ENCODE measurements at places on chromosomes 7 and 10.

- DNase-seq = no peak
Measured at GRCh38 chr10:88802523-88803285, at the start of gene LIPM. TSS of gene LIPM (plus strand) at chr10:88802730. CDS start at chr10:88802897, 167 bp downstream.

GRCh38 chr7:94907811-94908322, 473 bp downstream of the PPP1R9A start:
- no peak for DNase-seq

DNA sequence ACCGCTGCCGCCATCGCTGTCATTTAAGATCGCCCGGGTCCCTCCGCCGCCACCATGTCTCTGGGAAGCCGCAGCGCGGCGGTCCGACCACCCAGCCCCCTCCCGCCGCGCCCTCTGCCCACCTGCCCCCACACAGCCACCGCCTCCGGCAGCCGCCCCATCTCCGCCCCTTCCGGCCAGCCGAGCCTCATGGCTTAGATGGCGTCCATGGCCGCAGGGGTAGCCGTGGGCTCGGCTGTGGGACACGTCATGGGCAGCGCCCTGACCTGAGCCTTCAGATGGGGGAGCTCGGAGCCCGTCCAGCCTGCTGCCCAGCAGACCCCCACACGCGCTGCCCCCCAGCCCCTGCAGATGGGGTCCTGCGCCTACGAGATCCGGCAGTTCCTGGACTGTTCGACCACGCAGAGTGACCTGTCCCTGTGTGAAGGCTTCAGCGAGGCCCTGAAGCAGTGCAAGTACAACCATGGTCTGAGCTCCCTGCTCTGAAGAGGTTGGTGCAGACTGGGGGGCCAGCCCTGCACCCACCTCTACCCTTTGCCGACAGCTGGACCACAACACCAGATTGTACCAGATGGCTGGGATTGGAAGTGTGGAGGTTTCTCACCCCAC, 38.0 kb upstream of the TARP start:
- no peak for DNase-seq

DNA sequence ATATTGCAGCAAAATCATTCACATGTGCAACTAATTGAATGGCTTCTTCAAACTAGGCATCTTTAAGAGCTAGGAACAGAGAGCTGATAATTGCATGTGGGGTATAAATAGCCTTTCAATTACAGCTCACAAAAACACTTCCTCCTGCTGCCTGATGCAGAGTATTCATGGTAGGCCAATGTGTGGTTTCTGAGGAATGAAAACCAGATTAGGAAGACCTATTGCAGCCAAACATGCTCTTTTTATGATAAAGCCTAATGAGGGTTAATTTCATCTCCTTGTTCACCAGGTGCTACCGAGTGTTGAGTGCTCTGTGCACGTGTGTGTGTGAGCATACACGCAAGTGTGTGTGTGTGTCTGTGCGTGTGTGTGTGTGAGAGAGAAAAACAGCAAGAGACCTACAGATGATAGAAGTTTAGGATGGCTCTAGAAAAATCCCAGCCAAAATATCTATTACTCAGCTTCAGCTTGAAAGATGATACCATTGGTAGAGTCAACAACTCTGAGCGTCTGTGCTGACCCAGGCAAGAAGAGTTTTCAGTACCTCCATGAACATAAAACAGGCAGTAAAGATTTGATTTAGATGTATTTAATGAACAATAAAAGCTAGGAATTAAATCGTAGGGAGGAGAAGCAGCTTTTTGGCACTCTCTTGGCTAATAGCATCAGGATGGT, 448.5 kb upstream of the ANKRD30A start:
- DNase-seq = no peak

GRCh38 chr10:42888504-42889095, 106.0 kb downstream of the BMS1 start:
- DNase-seq = no peak

DNA sequence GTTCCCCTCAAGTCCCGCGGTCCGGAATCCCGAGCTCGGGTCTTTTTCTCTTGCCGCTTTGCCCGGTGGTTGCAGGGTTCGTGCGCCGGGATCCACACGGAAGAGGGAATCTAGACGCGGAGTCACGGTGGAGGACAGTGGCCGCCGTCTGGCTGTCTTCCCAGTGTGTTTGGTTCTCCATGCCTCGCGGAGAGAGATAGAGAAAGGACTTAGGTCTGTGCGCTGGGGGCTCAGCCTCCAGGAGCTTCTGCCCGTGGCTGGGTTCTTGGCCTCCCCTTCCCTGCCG, 1.6 kb downstream of the FFAR4 start:
- DNase-seq = no peak

DNA sequence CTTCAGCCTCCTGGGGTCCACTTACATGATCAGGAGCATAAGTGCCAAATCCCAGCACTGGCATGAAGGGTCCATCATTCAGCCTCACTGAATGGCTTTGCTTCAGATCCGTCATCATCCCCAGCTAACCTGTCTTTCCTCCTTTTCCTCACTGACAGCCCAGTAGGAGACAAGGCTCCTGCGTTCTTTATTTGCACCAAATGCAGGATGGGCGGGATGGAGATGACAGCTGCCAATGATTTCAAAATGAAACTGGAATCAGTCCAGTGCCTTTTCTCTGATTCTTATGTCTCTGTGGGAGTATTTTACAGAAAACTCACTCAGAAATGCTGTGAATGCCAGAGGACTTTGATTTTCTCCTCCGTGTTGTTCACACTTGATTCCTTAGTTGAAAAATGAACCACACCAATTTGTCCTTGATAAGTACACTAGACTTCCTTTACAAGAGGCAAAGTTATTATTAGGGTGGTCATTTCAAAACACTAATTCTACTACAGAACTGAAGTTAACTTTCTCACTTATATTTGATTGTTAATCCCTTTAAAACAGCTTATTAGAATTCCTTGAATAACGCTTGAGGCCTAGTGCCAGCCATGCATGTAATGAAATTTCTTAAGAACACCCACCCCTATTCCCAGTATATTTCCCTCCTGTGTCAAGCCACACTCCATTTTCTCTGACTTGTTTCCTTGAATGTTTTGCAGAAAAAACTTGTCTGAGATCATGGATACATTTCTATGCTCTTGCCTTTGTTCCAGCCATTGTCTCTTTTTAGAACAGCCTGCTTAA, at the start of gene AKR1C8:
TSS of gene AKR1C8 (minus strand) at position 164 of the 789 bp plus-strand sequence. CDS start at position 118, 46 bp downstream.
- DNase-seq = no peak

GRCh38 chr7:103116511-103116910, 32.4 kb downstream of the NAPEPLD start:
- no peak for DNase-seq

GRCh38 chr10:129631006-129631405, 164.0 kb downstream of the MGMT start:
- DNase-seq = no peak

- no peak for DNase-seq
Measured at GRCh38 chr7:139946533-139946932, 116.2 kb downstream of the PARP12 start.

- DNase-seq = no peak
Measured at GRCh38 chr7:150998341-150998740, 7.5 kb downstream of the NOS3 start.

DNA sequence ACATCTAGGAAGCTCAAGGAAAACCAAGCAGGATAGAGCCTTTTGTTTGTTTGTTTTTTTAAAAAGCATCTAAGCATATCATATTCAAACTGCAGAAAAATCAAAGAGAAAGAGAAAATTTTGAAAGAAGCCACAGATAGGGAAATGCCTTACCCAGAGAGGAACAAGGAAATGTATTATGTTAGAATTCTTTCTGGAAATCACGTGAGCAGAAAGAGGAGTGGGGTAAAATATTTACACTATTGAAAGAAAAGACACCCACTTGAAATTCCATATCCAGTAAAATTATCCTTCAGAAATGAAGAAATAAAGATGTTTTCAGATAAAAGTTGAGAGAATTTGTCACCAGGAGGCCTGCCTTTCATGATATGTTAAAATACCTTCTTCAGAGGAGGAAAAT, 775.7 kb upstream of the IGFBP3 start:
- no peak for DNase-seq

All from activated T-helper 1 cell treated with anti-CD3 and anti-CD28 coated beads, Interleukin-2, amount 50 U/mL, for 16 hours (primary cell).